Activated CD4-positive, alpha-beta T cell treated with anti-CD3 and anti-CD28 coated beads for 36 hours (primary cell): ENCODE measurements at places on chromosomes 5 and 9. TPM values are rescaled to one million over a fixed set of nuclear protein-coding genes. Genes with fewer than 3 reads are reported as not detected.

The FOXI1 gene
- total RNA-seq: not detected

The GARIN3 gene
- total RNA-seq: 0.79 TPM

The SH3TC2 gene
- not detected for total RNA-seq

The SCGB3A2 gene
- total RNA-seq: not detected

DNA sequence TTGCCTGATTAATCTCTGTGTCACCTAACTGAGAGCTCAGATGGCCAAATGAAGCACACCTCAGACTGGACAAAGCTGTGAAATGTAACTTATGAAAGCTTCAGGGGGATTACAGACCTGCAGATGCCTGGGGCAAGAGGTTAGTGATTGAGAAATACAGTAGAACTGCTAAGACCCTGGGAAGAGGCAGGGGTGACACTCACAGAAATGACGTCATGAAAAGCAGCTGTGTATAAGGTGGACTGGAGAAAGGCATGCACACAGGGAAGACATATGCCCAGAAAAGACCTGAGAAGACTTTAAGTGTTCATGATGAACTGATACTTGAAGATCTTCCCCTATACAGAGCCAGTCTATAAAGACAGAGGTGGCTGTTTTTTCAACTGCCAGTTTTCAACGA, 49.3 kb upstream of the SPTLC1 start:
- H3K27me3 ChIP-seq: peaks cover 4% of the 10 kb centered on the region
- no peak overlapping the region for H3K4me3 ChIP-seq
- DNase-seq: no peak
